NCI-H1694 (cell line): ENCODE measurements at places on chromosomes 3 and 15.

DNA sequence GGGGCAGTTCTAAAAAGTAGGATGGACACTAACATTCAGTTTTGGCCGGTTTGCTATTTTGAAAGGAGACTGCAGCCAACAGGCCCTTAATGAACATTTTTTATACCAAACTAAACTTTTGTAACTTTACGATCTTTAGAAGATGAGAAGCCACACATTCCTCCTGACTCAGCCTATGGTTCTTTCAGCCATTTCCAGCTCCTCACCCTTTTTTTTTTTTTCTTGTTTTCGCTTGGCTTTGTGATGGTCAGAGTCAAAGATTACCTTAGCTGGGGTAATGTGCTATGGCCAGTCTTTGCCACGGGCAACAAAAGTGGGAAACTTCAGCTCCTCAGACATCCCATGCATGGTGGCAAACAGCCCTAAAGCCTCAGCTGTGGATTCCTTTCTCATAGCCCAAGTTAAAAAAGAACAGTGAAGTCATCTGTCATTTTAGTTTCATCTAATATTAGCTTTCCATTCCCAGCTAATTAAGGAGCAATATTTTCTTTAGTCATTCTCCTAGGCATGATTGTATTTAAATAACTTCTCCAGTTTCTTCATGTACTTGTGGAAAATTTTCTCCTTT is 368.7 kb downstream of the MFSD1 start:
- no peak for DNase-seq

DNA sequence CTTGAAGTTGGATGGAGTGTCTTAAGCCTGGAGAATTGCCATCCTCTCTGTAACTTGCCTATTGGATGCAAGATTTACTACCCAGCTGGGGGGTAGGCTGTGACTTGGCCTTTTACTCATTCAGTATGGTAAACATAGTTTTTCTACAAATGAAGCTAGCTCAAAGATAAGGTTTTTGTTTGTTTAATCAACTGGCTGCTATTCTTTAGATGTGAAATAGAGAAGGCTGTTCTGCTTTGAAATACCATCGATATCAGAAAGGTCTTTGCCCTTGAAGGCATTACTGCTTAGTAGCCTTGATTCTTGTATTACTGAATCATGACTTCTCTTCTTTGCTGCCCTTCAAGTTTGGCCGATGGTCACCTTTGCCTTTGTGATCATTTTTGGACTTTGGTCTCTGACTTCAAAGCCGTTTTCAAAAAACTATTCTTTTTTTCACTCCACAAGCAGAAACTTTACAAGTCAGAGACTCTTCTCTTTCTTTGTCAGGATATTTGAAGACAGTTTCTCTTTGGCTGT is 83.1 kb downstream of the GAP43 start:
- no peak for DNase-seq

DNA sequence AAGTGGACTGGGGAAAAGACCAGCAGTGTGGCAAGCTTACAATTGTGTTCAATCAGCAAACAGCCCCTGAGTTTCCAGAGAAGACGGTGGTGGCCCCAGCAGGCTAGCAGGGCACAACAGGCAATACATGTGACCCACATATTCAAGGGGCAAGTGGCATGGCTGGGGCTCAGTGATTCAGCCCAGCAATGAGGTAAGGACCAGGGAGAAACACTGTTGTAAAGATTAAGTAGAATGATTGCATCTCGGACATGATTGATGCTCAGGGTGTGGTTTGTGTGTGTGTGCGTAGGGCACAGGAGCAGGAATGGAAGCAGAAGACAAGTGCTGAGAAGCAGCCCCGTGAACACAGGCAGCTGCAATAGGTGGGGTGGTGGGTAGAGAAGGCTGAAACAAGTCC is 37.9 kb downstream of the KLHL6 start:
- no peak for DNase-seq

DNA sequence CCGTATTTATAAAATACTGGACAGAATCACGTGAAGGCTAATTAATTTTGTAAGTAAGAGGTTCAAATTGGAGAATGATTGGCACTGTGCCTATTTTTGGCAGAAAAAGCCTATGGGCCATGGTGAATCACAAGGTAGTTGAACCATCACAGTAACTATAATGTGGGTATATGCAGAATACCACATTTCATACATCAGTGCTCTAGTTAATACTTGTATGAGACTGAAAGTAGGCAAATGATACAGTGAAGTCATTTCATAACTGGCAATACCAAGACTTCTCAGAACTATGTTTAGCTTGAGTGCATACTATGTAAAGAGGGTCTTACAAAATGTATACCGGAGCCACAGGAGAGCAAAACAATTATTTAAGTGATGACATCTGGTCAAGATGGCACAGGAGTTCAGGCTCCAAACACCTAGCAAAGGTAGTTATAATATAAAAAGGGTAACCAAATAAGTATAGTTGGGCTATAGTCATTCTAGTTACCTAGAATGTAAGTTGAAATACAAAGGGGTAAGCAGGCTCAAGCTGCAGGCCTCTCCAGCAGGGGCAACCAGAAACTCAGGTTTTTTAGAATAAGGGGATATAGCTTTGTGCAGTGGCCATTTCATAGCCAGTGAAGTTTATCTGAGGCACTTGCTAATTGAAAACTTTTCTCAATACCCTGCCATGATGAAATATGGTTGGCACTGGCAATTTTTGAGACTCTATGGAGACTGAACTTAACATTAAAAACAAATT is 19.1 kb downstream of the GPR160 start:
- no peak for DNase-seq

DNA sequence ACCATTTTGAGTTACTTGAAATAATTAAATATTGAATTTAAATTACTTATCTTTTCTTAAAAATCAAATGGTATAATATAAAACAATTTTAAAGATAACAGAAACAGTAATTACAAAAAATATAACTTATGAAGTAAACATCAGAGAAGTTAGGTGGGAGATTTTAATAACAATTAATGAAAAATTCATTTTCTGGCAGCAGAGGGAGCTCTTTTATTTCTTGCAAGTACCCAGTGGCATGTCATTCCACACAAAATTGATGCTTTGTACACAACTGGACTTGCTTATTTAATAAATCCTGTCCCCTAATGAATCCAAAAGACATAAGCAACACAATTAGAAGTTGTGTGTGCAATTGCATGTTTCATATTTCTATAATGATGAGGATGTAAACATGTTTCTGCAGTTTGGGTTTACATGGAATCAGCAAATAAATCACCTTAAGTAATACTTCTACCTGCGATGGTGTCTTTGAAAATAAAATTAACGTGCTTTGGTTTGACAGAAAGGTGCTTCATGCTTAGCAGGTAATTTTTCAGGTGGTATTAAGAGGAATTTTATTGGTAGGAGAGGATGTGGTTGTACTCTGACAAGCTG is 861.3 kb downstream of the ZPLD1 start:
- no peak for DNase-seq

GRCh38 chr15:36951731-36952247 is 148.6 kb downstream of the MEIS2 start:
- DNase-seq: no peak

GRCh38 chr3:19866751-19867347 is 67.2 kb downstream of the EFHB start:
- DNase-seq: peak; percentile 32

GRCh38 chr3:46865031-46865507 is 1.8 kb upstream of the MYL3 start:
- DNase-seq: no peak

GRCh38 chr15:32993285-32993684 is 201.2 kb downstream of the FMN1 start:
- no peak for DNase-seq

DNA sequence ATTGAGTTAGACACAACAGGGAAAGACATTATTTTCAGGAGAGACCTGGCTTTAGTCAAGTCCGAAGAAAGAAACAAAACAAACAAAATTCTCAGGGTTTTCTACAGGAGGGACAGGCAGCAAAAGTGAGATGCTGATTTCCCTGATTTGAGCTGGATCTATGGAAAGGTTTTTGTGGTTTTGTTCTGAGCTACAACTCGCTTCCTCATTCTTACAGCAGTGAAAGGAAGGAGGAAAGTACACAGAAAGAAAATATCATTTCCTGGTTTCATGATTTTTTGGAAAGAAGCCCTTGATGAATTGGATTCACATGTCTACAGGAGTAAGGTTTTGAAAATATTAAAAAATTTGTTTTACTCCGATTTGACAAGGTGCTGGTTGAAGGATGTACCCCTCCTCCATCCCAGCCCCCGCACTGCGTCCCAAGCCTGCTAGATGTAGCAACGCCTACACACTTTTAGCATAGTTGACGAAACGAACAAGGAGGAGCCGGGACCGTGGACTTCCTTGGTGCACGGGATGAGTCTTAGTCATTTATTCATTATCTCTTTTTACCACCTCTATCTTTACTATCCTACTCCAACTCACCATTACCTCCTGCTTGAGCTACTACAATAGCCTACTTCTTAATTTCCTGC is 10.8 kb downstream of the PRICKLE2 start:
- DNase-seq: no peak

DNA sequence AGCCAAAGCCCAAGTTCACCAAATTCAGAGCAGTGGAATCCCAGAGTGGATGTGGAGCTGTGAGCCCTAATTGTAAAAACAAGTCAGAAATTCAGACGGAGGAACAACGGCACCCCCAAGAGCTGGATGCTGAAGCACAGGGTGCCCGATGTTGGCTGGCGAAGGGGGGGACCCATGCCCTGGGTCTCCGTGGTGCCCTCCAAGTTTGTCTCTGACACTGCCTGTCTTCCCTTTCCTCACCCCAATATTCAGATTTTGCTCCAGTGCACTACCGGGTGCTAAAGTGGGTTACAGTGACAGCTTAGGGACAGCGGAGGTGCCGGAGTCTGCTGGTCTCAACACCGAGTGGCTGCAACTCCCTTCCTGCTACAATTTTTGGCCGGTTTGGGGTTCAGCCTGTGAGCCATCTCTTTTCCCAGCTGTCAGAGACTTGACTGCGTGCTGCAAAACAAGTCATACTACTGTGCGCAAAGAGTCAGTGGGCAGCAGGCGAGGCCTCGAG is 6.6 kb downstream of the GRIP2 start:
- no peak for DNase-seq

GRCh38 chr3:116264546-116265319 is 180.6 kb downstream of the LSAMP start:
- no peak for DNase-seq

DNA sequence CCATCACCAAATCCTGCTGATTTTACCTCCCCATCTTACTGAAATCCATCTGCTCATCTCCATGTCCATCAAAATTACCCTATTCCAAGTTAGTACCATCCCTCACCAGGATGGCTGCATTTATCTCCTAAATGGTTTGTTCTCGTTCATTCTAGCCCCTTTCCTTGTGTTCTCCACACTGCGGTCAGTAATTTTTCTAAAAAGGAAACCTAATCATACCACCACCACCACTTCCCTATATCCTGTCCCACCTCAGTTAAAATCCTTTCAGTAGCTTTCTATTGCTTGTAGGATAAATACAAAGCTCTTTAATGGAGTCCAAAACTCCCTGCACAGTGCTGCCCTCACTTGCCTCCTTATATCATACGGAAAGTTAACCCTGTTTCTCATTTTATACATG is 51.1 kb downstream of the UACA start:
- DNase-seq: no peak

DNA sequence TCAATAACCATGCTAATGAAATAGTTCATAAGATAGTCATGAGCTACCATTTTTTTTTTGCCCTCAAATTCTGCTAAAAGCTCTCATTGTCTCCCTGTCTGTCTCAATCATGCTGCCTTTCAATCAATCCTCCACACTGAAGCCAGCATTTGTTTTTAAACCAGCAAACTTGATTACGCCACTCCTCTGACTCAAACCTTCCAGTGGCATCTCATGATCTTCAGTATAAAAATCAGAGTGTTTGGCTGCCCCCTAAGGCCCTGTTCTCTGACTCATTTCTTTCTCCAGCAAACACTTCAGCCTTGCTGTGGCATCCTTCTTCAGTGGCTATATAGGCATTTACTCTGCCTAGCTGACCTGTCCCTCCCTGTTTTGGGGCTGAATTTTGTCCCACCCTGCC is 36.0 kb upstream of the EOMES start:
- DNase-seq: no peak

- no peak for DNase-seq
Measured at GRCh38 chr3:100882571-100882984, 110.6 kb downstream of the ABI3BP start.

DNA sequence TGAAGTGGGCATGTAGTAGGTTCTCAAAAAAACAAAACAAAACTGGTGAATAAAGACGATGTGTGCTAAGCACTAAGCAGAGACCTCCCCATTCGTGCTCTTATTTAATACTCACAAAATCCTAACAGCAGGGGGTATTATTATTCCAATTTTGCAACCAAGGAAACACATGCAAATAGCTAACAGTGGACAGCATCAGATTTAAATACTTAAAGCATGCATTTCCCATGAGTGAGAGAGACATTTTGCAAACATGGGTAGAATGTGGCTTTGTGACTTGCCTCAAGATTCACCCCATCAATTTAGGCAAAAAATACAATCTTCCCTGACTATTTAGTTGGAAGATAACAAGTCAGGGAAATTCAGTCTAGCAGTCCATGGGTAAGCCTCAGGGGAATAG is 946.2 kb upstream of the CFAP20DC start:
- no peak for DNase-seq

DNA sequence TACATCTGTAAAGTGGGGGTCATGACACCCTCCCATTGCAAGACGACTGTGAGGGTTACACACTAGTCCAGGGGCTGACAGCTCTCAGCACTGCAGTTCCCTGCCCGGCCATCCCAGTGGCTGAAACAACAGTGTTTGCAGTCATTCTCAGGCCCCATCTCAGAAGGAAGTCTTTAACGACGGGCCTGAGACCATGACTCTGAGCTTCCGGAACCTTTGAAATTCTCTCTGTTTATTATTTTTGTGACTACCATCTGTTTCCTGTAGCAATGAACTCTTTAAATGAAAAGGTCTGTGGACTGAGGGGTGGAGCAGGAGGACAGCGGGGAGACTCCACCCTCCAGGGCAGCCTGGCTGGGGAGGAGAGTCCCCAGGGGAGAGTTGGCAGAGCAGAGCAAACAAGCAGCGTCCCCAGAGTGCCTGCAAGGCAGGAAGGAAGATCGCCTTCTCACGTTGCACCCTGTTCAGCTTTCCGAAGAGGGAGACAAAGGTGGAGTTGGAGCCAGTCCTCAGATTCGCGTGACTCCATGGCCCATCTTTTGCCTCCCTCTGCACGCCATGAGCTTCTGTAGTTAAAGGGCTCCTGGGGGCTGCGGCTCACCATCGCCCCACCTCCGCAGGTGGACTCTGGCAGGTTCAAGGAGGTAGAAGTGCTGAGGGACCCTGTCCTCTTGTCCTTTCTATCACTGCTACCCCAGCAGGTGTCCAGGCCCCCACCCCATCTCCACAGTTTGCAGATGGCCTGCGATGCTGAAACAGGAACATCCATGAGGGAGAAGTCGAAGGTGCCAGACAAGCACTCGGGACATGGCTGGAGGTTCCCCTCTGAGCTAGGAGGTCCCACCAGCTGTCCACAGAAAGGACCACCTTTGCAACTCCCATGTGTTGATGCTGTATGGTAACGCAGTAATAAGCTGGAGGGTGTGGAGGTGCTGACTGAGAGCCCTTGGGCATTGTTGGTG is 525.8 kb upstream of the PROK2 start:
- DNase-seq: no peak
